Astrocyte of the spinal cord (primary cell): ENCODE measurements at places on chromosomes 7 and 10.

GRCh38 chr7:131020759-131021261 lies 286.8 kb upstream of the KLF14 start:
- DNase-seq = no peak

GRCh38 chr7:40204581-40204980 lies 69.8 kb downstream of the SUGCT start:
- no peak for DNase-seq

DNA sequence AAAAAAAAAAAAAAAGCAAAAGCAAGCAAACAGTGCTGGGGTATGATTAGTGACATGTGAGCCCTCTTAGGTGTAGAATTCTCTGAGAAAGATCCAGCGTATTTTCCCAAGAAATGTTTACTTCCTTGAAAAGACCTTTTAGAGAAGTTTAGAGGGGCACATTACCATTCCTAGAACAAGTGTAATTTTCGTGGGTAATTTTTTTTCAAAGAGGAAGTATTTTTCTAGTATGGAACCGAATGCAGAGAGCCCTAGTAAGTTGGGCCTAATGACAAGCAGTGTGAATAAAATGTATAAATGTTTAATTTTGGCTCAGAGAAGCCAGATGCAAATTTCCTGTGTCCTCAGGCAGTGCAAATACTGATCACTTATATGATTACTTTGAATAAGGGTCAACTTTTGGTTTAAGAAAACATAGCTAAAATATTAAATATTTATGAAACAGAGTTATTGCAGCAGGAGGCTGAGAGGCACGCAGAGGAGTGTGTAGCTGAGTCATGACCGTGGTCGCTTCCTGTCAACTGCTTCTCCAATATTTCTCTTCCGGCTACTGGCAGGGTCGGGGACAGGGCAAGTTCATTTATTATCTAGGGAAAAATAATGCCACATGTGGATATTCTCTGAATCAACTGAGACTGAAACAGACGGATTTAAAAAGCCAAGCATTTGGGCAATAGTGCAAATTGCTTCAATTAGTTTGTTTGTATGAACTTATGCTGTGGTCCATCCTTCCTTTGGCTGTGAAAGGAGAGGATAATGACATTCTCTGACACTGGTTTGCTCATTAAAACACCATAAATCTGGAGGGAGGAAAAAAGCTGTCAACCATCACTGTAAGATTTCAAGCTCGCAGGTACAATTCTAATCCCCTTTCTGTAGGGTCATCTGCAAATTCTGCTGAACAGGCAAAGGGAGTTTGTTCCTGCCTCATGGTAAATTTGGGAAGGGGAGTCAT lies 495.2 kb downstream of the GLRX3 start:
- no peak for DNase-seq

- no peak for DNase-seq
Measured at GRCh38 chr10:93875032-93875358, 18.8 kb upstream of the SLC35G1 start.

GRCh38 chr10:127463548-127463947 lies 85.6 kb upstream of the NPS start:
- no peak for DNase-seq

DNA sequence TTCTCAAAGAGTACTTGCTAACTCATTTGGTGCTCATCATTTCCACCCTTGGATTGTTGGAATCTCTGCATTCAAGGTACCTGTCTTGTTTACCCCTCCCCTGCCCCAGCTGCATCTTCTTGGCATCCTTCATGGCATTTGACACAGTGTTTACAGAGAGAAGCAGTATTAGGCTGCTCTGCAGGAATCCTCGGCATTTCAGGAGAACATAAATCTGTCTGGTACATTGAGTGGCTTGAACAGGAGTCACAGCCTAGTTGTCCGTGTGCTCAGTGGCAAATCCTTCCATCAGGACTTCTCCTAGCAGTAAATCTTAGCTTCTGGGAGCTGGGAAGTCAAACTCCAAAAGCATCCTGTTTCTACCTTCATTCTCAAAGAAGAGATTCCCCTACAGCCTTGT lies 136.8 kb upstream of the YAE1 start:
- no peak for DNase-seq

DNA sequence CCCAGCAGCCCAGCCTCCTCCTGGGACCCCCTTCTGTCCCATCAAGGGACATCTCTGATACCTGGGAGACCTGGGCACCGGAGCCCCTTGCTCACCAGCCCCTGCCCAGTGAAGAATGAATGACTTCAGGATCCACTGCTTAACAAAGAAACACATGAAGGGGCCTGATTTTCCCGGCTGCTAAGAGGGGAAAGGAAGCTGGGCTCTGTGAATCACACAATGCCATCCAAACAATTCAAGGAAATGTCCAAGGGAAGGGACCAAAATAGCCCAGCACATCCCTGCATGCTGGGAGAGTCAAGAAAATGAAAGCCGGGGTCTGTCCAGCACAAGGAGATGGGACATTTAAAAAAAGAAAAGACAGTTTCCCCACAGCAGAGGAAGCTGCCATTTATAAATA lies 128.7 kb upstream of the JCAD start:
- DNase-seq = no peak

DNA sequence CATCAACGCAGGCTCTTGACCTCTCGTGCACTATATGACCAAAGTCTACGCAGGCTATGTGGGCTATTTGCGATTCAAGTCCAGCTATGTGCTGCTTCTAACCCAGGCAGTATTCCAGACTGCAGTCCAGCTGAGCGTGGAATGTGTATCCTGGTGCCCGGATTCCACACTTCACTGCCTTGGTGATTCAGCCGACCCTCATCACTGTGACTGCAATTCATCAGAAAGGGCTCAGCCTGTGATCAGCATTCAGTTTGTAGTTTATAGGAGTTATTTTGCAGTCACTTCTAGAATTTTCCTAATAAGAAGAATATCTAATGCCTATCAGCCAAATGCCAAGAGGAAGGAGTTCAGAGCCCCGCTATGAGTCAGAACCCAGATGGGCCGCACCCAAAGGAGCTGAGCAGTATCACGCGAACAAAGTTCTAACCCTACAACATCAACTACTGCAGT lies 119.8 kb upstream of the LANCL2 start:
- DNase-seq = peak; percentile 93

- DNase-seq = no peak
Measured at GRCh38 chr7:12062062-12062461, 149.0 kb upstream of the TMEM106B start.

DNA sequence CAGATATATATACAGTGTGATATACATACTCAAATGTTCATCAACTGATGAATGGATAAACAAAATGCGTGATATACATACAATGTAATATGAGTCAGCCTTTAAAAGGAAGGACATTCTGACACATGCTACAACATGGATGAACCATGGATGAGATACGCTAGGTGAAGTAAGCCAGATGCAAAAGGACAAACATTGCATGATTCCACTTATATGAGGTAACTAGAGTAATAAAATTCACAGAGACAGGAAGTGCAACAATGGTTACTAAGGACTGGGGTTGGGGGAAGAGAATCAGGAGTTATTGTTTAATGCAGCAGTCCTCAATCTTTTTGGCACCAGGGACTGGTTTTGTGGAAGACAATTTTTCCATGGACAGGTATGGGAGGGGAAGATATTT lies 47.3 kb upstream of the PIK3AP1 start:
- DNase-seq = no peak

DNA sequence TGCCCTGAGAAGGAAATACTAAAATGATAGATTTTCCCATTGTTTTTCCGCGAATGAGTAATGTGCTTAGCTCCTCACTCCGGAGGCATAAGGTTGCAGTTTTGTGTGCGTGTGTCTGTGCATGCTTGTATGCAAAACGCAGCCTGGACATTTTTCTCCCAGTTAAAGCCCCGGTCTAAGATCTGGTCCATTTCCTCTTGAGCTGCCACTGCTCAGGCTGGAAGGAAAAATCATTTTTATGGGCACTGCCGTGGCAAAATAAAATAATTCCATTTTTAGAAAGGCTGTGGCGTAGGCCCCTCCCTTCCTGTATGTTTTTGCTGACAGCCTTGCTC lies 260.6 kb downstream of the WDR37 start:
- no peak for DNase-seq

- no peak for DNase-seq
Measured at GRCh38 chr7:9242636-9243035, 809.2 kb downstream of the NXPH1 start.

DNA sequence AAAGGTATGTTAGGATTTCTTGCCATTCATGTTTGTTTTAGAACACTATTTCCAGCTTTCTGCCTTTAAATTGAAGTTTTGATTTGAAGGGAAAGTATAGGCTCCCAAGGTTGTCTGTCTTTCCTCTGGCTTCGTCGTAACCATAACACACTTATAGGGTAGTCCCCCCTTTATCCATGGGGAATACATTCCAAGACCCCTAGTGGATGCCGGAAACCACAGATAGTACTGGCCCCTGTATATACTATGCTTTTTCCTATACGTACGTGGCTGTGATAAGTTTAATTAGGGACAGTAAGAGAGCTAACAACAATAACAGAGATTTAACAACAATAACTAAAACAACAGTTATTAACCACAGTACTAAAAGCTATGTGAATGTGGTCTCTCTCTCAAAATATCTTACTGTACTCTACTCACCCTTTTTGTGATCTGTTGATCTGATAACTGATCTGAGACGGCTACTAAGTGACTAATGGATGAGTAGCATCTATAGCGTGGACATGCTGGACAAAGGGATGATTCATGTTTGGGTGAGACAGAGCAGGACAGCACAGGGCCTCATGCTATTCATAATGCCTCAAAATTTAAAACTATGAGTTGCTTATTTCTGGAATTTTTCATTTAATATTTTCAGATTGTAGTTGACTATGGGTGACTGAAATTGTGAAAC lies 273.1 kb downstream of the AUTS2 start:
- peak; percentile 65 for DNase-seq

- DNase-seq = no peak
Measured at GRCh38 chr10:32793033-32793432, 165.0 kb downstream of the ITGB1 start.

- DNase-seq = no peak
Measured at GRCh38 chr7:6268023-6268900, 4.2 kb downstream of the CYTH3 start.

DNA sequence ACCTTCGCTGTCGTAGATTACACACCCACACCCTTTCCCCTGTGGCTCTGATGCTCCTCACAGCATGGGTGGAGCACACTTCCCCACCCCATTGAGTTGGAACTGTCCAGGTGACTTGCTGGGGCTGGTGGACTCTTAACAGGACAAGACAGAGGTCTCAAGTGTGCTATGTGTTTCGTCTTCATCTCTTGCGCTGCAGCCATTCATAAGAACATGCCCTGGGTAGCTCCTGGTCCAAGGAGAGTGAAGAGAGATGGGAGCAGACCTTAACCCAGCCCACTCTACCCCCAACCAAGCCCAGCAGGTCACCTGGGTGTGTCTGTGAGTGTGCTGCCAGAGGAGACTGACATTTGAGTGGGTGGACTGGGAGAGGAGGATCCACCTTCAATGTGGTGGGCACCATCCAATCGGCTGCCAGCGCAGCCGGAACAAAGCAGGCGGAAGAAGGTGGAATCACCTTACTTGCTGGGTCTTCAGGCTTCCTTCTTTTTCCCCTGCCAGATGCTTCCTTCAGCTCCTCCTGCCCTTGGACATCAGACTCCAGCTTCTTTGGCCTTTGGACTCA lies 112.4 kb downstream of the HTR5A start:
- DNase-seq = no peak
